D341Med (cell line): ENCODE measurements at places on chromosomes 12 and 14.
A peak's percentile ranks its signal among the peaks of the same experiment; 100 is the strongest.

GRCh38 chr12:131088701-131089530 is 135.2 kb downstream of the ADGRD1 start:
- peak; percentile 20 for DNase-seq

DNA sequence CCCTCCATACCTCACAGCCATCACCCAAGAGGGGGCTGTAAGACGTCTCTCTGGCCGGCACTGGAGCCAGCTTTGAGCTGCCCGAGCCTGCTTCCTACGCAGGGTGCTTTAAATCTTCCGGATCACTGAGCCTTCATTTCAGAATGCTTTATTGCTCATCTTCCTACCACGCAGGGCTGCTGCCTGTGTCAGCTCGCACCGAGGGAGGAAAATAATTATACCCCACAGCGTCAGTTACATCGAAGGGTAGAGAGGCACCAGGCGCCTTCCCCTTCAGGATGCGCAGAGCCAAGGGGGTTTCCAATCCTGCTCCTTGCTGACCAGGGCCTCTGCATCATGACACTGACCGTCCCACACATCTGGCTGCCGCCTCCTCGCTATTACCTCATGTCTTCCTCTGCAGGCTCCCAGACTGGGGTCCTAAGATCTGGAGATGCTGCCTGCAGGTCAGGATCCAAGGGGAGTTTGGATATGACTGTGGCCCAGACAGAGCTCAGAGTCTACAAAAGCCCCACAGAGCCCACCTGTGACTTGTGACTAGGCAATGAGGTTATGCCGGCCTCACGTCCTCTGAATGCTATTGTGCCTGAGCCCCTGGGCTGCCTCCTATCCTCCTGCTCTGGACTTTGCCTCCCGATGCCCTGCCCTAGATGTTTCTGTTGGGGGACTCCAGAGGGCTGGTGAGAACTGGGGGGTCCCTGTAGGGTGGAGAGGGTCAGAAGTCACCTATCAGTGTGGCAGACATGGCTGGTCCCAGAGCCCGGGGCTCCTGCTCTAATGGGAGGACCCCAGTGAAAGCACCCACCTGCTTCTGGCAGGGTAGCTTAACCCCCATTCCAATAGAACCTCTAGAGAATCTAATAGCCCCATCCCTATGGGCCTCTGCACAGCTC is 220.3 kb upstream of the RTL1 start:
- DNase-seq: peak; percentile 10

- DNase-seq: no peak
These were observed 361.2 kb downstream of the ATP23 start for GRCh38 chr12:58302487-58303011.

- no peak for DNase-seq
These were observed 70.7 kb downstream of the NOVA1 start for GRCh38 chr14:26527095-26527494.

DNA sequence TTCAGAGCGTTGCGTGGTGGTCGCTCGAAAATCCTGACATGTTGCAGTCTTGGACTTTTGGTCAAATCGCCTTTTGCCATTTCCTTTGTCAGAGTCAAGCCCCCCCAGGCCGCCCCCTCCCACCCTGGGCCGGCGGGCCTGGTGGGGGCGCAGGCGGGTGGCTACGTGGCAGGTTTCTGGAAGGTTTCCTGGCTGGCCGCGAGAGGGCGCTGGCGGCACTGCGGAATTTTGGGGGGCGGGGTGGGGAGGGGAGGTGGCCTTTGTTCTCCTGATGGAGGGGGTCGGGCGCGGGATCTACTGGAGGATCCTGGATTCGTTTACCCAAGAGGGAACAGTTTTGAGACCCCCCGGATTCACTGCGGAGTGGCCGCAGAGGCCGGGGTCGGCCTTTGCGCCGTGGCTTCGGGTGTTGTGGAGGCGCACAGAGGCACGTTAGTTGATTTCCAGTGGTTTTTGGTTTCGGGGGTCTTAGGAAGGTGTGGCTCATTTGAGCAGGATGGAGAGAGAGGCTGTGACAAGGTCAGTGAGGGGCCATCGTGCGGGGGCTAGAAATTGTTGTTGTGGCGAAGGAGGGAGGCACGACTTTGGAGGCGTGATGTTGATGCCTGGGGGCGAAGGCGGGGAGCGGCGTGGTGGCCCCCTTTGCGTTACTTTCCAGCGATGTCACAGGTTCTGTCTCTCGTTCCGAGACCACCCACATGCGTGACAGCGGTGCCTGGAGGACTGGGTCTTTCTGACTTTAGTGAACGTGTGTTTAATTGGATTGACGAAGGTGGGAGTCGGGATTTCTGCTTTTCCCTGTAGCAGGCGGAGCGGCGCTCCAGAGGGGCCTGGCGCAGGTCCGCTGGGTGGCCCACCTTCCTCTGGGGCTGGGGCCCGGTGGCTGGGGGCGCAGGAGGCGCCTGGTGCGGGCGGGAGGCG is 1.4 kb downstream of the MEG3 start:
- no peak for DNase-seq

DNA sequence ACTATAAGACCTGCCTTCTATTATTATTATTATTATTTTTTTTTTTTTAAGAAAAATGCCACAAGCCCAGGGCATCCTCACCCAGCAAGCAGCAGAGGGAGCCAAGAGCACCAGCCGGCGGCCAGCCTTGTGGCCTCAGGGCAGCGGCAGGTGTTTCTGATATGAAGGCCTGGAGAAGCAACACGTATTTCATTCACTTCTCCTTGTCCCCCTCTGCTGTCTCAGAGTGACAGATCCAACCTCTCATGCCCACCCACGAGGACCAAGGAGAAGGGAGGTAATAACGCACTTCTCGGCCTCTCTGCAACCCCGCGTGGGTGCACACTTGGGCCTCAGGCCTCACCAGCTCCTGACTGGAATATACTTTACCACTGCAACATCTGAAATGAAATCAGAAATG is 25.4 kb downstream of the CDC42BPB start:
- DNase-seq: peak; percentile 72

GRCh38 chr12:122021193-122021821 is 377 bp upstream of the BCL7A start:
- no peak for DNase-seq

DNA sequence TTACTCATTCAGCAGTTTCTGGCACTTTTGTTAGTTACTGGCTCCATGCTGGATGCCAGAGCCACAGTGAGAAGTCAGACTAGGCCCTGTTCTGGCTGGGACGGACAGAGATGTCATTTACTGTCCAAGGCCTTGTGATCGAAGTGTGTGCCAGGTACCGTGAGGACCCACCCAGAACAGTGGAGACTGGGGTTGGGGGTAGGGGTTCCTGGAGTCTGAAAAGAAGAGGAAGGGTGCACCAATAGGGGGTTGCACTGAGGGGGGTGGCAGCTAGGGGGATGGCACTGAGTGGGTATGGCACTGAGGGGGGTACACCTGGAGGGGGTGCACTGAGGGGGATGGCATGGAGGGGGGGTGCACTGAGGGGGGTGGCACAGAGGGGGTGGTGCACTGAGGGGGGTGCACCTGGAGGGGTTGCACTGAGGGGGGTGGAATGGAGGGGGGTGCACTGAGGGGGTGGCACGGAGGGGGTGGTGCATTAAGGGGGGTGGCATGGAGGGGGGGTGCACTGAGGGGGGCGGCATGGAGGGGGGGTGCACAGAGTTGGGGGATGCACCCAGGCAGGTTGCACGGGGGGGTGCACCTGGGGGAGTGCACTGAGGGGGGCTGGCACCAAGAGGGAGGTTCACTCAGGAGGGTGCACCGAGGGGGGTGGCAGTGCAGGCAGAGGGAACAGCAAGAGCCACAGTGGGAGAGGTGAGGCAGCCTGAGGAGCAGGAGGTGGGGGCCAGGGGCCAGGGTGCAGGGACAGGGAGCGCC is 10.6 kb upstream of the CYP46A1 start:
- no peak for DNase-seq

DNA sequence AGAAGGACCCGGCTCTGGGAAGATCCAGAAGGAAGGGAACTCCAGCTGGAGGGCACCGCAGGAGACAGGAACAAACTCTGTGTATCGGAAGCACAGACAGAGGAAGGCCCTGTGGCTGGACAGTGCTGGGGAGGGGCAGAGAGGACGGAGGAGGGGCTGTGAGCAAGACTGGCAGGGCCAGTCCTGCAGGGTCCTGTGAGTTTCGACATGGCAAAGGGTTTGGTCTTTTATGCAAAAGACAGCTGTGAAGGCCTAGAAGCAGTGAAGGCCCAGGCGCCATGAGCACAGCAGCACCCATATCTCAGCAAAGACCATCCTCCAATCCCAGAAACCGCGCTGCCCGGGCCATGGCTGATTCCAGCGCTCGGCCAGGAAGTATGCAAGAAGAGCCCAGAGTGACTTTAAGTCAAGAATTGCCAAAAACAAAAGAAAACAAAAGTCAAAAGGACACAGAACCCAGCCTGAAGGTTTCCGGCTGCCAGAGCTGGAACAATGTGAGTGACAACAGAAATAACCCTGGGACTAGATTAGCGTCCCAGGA is 126.5 kb downstream of the NCOR2 start:
- no peak for DNase-seq

GRCh38 chr12:124548854-124549378 is 18.5 kb downstream of the NCOR2 start:
- DNase-seq: peak; percentile 93

- peak; percentile 57 for DNase-seq
These were observed at the start of gene ALX1 for GRCh38 chr12:85280165-85280983. TSS of gene ALX1 (plus strand) at chr12:85280220. CDS start at chr12:85280262, 42 bp downstream.

GRCh38 chr12:116040402-116040801 is 237.1 kb downstream of the MED13L start:
- no peak for DNase-seq

GRCh38 chr12:16184681-16185080 is 92.8 kb downstream of the SLC15A5 start:
- no peak for DNase-seq

- no peak for DNase-seq
These were observed 244.4 kb downstream of the ATXN7L3B start for GRCh38 chr12:74781991-74782485.
